ENCODE measurements at places on chromosomes 7 and 10. TPM values are rescaled to one million over a fixed set of nuclear protein-coding genes. Genes with fewer than 3 reads are reported as not detected.

The CLRN3 gene
- polyA plus RNA-seq, result 22.5 TPM

GRCh38 chr7:34452363-34452762, 205.7 kb upstream of the NPSR1 start:
- no peak for DNase-seq

- no peak for DNase-seq
Observed at GRCh38 chr7:82164813-82165212, 278.8 kb downstream of the CACNA2D1 start.

DNA sequence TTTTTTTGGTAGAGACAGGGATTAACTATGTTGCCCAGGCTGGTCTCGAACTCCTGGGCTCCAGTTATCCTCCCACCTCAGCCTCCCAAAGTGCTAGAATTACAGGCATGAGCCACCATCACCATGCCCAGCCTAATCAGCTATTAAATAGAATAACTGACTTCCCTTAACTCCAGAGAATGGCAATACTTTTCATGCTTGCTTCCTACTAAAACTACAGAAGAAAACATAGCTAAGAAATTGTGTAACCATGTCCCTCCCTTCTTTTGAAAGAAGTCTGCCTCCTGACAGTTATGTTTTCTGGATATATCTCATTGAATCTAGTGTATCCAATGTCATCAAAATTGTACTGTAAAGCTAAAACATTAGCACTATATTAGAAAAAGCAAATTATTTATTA, 95.6 kb downstream of the KMT2C start:
- no peak for DNase-seq

DNA sequence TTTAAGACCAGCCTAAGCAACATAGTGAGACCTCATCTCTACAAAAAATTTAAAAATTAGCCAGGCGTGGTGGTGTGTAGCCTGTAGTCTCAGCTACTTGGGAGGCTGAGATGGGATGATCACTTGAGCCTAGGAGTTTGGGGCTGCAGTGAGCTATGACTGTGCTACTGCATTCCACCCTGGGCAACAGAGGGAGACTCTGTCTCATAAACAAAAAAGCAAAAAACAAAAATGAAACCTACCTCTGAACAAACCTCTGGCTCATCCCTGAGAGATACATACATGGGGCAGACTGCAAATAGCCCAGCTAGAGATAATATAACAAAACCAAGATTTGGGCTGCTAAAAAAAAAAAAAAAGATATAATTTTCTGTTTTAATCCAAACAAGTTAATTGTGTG, 19.5 kb downstream of the C10orf67 start:
- DNase-seq, result no peak

DNA sequence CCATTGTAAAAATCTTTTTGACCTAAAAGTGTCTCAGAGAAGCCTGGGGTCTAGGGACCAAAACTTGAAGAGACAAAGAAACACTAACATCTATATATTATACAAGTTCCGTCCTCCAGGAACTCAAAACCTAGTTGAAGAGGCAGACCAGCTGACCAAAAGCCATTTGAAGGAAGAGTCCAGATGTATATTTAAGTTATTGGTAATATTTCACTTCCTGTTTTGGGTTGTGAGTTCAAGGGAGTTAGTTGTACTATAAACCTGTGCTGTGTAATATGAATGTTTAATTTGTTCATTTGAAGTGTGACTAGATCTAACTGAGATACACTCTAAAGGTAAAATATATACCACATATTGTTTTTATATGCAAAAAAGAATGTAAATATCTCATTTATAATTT, 45.0 kb downstream of the CDK1 start:
- DNase-seq, result no peak

All from left kidney (tissue), 8 donors.